Psoas muscle (tissue), 8 donors: ENCODE measurements at places on chromosomes 1 and 21. TPM values are rescaled to one million over a fixed set of nuclear protein-coding genes. Genes with fewer than 3 reads are reported as not detected.

Gene POMGNT1
- total RNA-seq: 73.5 TPM

DNA sequence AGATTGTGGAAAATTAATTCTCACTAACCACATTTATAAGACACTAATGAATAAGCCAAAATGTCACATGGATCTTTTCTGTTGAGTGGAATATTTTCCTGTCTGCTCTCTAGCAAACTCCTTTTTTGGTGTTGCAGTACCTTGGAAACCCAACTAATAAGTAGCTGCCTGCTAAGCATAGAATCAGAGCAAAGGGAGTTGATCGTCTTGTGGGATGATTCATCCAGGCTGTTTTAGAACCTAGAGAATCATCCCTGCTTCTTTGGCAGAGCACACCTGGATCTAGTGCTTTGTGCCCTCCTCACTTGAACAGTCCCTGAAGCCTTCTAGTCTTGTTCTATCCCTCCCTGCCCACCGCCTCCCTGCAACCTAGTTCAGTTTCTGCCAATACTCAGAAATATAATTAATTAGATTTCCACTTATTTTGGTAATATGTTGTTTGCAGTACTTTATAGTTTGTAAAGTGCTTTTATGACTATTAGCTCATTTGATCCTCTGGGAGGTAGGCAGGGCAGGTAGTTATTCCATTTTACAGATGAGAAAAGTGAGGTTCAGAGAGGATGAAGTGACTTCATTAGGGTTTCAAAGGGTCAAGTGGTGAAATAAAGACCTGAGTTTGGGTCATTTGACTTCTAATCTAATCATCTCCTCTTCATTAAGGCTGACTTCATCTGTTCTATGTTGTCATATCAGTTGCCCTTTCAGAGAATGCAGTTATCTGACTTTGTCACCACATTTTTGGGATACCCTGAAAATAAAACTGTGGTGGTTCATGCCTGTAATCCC, 2.5 kb downstream of the AGO4 start:
- no peaks in the 10 kb centered on the region for H3K27me3 ChIP-seq
- H3K4me3 ChIP-seq: peak overlapping the region; percentile 89
- H3K27ac ChIP-seq: peak overlapping the region; percentile 12
- H3K36me3 ChIP-seq: no peaks in the 10 kb centered on the region
- peaks cover 19% of the 10 kb centered on the region for H3K4me1 ChIP-seq
- DNase-seq: no peak

DNA sequence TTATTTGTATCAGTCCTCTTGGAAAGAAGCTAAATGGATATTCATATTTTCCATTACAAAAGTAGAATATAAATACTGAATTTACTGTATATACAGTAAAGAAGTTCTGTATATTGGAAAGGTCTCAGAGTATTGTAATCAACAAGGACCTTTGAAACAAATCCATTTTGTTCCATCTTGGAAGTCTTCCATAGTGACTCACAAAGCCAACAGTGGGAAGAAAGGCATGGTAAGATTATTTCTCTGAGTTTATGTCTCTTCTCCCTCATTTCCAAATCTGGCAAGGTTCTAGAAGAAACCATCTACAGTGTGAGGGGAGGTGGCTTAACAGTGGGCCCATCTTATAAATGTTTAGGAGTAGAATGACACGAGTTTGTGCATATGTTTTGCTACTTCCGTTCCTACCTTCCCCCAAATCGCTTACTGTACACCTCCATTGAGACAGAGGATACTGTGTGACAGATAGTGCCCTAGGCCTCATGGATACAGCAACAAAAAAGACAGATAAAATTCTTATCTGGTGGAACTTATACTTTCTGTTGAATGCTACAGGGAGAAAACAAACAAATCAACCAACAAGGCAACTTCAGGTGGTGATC, 22.1 kb upstream of the SSX2IP start:
- H3K36me3 ChIP-seq: no peaks in the 10 kb centered on the region
- H3K4me1 ChIP-seq: no peaks in the 10 kb centered on the region
- no peak for DNase-seq
- no peak overlapping the region for H3K27ac ChIP-seq
- no peaks in the 10 kb centered on the region for H3K27me3 ChIP-seq

Gene SLC1A7
- 6.2 TPM for total RNA-seq

DNA sequence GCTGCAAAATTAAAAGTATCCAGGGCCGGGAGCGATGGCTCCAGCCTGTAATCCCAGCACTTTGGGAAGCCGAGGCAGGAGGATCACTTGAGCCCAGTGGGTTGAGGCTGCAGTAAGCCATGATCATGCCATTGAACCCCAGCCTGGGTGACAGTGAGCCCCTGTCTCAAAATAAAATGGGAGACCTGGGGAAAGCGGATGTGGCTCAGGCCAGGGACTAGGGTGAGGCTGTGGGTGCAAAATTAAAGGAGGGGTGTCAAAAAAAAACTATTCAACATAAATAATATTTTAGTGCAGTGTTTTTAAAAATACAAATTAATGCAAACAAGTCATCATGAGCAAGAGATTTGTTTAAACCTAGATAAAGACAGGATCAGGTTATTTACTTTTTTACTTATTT, 100.1 kb upstream of the SLC45A1 start:
- H3K36me3 ChIP-seq: no peaks in the 10 kb centered on the region
- peak overlapping the region; percentile 16 for H3K27ac ChIP-seq
- H3K4me1 ChIP-seq: peaks cover 5% of the 10 kb centered on the region
- peak overlapping the region; percentile 64 for H3K4me3 ChIP-seq
- DNase-seq: no peak

DNA sequence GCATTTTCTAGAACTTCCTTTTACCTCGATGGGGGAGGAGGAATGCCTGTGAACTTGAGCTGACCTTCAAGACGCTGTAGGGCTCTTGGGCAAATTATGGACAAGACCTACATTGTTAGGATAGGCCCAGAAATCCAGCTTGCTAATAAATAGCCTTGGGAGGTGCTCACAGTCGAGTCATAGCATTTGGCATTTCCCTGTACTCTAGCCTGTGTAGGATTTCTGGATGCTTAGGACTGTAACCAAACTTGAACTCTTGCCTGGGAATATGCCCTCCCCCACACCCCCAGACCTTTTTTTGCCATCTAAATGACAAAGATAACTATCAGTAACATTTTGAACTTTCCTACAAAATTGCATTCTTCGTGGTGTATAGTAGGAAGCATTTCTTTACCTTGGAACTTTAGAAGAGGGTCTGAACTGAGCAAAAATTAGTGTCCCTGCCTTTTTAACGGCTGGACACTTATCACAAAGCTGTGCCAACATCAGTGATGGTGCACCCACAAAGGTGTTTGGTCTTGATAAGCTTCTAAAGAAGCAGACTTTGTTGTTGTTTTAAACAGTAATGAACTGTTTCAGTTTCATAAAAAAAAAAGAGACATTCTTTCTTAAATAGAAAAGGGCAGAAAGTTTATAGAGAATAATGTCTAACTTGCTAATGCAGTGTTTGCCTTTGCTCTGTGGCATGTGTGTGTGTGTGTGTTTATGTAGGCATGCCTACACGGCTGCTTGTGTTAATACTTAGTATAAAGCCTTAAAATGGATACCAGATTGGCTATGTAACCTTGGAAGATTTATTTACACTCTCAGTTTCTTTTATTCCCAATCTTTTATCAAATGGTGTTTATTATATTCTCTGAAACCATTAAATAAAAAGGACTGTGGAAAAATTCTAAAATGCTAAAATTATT, 88.2 kb downstream of the NFIA start:
- H3K4me1 ChIP-seq: peaks cover 70% of the 10 kb centered on the region
- no peak for DNase-seq
- H3K27me3 ChIP-seq: no peaks in the 10 kb centered on the region
- H3K27ac ChIP-seq: peak overlapping the region; percentile 53
- H3K36me3 ChIP-seq: no peaks in the 10 kb centered on the region
- H3K4me3 ChIP-seq: no peak overlapping the region

Gene WNT4
- total RNA-seq: 1.0 TPM

- no peaks in the 10 kb centered on the region for H3K36me3 ChIP-seq
- H3K4me3 ChIP-seq: no peak overlapping the region
- peak overlapping the region; percentile 64 for H3K27ac ChIP-seq
- H3K4me1 ChIP-seq: peaks cover 33% of the 10 kb centered on the region
- H3K27me3 ChIP-seq: no peaks in the 10 kb centered on the region
Observed at GRCh38 chr1:67672260-67672803, 12.7 kb upstream of the GADD45A start.

Gene OR2G2
- total RNA-seq: not detected

Gene GBP7
- not detected for total RNA-seq

DNA sequence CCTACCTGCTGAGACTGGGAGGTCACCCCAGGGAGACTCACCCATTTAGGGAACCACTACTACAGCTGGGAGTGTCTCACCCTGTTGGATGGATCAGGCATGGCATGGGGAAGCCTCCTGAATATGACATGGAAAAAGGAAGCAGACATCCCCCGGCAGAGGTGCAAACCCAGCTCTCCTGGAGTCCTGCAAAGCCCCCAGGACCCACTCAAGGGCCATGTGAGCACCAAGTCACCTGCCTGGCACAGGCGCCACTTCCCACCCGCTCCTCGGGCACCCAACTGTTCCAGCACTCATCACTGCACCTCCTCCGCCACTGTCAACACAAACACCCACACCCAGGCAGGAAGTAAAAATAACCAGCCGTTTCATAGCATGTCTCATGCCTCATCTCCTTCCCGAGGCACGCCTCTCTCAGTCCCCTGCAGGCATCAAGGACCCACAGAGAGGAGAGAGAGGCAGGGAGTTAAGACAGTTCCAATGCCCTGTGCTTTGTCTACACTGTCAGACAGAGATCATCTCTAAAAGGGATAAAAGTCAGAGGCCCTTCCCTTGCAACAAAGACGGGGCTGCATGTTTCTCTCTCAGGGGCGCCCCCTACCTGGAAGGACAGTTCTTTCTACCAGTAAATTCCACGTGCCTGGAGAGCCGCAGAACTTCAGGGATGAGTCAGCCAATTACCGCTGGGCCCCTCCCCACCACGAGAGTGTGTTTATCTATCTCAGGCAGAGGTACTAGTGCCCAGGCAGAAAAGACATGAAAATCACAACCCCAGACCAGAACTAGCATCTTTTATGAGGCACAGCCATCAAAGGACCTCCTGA, 150.1 kb upstream of the SOD1 start:
- no peak overlapping the region for H3K4me3 ChIP-seq
- H3K4me1 ChIP-seq: no peaks in the 10 kb centered on the region
- no peaks in the 10 kb centered on the region for H3K27me3 ChIP-seq
- no peak overlapping the region for H3K27ac ChIP-seq
- H3K36me3 ChIP-seq: no peaks in the 10 kb centered on the region

GRCh38 chr21:16388291-16388690, 658.5 kb downstream of the USP25 start:
- no peak overlapping the region for H3K4me3 ChIP-seq
- no peak for DNase-seq
- no peaks in the 10 kb centered on the region for H3K27me3 ChIP-seq
- H3K36me3 ChIP-seq: no peaks in the 10 kb centered on the region
- H3K27ac ChIP-seq: no peak overlapping the region

DNA sequence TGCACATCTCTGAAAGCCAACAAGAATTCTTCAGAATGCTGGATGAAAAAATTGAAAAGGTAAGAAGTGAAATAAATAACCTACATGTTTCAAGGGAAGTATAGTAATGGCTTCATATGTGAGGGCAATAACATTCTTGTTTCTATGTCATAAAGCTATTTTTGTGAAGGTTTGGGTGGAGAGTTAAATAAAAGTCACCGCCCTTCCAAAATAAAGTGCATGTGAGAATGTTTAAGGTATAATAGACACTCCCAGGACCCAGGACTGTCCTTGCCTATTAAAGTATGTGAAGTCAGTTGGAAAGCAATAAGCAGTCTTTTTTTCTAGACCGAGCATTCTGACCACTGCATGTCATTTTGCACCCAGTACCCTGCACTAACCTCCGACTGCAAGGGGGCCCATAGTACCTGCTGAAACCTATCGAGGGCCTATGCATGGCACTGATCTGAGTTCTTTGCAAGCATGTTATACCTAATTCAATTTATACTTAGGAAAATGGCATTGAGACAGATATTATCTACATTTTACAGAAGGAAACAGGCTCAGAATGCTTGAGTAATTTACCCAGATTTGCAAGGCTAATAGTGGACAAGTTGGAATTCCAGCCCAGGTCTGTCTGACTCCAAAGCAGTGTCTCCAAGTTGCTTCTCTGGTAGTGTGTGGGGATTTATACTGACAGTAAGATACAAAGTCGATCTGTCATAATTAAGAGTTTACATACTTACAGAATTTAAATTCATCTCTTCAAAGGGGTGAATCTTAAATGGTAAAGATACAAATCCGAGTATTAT, 156.1 kb downstream of the EDEM3 start:
- DNase-seq: no peak
- H3K4me3 ChIP-seq: no peak overlapping the region
- no peaks in the 10 kb centered on the region for H3K4me1 ChIP-seq
- H3K36me3 ChIP-seq: peaks cover 46% of the 10 kb centered on the region
- H3K27me3 ChIP-seq: no peaks in the 10 kb centered on the region
- no peak overlapping the region for H3K27ac ChIP-seq

DNA sequence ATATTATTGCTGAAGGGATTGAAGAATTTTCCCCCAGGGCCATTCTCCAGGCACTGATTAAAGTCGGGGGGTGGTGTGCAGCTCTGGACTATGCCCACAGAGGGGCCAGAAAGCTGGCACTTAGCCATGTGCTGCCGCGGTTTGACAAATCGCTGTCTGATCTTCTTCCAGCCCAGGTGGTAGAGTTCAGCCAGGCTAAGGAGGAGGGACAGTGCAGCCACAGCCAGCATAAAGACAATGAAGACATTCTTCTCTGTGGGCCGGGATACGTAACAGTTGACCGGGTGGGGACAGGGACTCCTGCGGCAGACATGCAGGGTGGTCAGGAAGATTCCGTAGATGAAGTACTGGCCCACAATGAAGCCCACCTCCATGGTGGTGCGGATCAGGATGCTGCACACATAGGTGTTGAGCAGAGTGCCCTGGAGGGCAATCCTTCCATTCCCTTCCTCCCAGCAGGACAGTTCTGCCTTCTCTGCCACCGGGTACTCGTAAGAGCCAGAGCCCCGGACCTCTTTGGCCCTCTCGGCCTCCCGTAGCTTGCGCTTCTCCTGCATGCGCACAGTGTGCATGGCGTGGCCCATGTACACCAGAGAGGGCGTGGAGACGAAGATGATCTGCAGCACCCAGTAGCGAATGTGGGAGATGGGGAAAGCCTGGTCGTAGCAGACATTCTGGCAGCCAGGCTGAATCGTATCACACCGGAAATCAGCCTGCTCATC, 1.9 kb downstream of the GJA5 start:
- no peak overlapping the region for H3K4me3 ChIP-seq
- no peak overlapping the region for H3K27ac ChIP-seq

- no peaks in the 10 kb centered on the region for H3K4me1 ChIP-seq
- H3K27me3 ChIP-seq: no peaks in the 10 kb centered on the region
- DNase-seq: no peak
- H3K27ac ChIP-seq: no peak overlapping the region
- no peaks in the 10 kb centered on the region for H3K36me3 ChIP-seq
- no peak overlapping the region for H3K4me3 ChIP-seq
Observed at GRCh38 chr1:177480741-177481305, 310.1 kb downstream of the BRINP2 start.

Gene FCRL5
- not detected for total RNA-seq
